Hippocampal formation (tissue), 2 donors: ENCODE measurements at places on chromosomes 7 and 10.

GRCh38 chr7:127391591-127392181, 822 bp downstream of the ZNF800 start:
- DNase-seq, result peak; percentile 25

DNA sequence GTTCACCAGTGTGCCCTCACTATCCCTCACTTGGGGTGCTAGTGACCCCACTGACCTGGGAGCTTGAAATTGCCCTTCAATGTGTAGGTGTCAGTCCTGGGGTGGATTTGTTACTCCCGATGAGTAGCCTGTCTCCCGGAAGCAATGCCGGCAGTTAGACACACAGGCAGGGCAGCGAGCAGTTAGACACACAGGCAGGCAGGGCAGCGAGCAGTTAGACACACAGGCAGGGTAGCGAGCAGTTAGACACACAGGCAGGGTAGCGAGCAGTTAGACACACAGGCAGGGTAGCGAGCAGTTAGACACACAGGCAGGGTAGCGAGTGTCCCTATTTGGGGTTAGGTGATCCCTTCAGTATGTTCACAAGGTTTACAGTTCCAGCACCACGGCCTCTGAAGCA, 44.0 kb downstream of the VWA2 start:
- DNase-seq, result no peak

GRCh38 chr7:26013551-26014083, 138.4 kb upstream of the NFE2L3 start:
- DNase-seq, result no peak

- no peak for DNase-seq
Observed at GRCh38 chr10:10977978-10978377, 39.7 kb upstream of the CELF2 start.

DNA sequence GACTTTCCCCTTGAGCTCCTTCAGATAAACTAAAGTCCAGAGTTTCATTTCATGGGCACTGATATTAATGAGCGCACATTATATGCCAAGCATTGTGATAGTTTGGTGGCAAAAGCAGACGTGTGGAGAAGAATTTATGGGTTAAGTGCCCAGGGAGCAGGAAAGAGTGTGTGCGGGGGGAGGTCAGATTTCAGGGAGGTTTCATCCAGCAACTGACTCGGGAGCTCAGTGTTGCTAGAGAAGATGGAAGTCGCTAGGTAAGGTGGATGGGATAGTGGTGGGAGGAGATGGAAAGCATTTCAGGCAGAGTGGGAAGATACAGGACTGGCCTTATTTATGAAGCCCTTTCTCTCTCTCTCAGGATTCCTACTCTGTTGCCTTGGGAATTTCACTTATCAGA, 223.0 kb downstream of the SNX10 start:
- no peak for DNase-seq

GRCh38 chr7:25134358-25135010, 9.4 kb upstream of the CYCS start:
- no peak for DNase-seq

- DNase-seq, result no peak
Observed at GRCh38 chr10:10796061-10796773, 221.5 kb upstream of the CELF2 start.

GRCh38 chr7:71208881-71209280, 76.9 kb downstream of the GALNT17 start:
- DNase-seq, result no peak

DNA sequence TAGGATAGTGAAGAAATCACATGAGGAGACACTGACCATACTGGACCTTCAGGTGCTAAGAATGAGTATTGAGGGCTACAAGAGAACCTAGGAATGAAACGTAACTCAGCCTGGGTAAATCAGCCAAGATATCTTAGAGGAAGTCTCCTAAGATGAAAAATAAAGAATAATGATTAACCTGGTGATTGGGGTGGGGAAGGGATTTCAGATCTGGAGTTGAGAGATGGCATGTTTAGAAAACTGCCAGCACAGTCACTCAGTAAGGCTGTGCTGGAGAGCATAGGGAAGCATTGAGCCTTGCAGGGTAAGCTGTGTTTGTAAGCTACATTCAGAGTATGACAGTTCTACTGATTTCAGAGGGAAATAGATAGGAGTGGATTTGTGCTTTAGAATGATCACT, 1.9 kb upstream of the MALRD1 start:
- DNase-seq, result no peak

DNA sequence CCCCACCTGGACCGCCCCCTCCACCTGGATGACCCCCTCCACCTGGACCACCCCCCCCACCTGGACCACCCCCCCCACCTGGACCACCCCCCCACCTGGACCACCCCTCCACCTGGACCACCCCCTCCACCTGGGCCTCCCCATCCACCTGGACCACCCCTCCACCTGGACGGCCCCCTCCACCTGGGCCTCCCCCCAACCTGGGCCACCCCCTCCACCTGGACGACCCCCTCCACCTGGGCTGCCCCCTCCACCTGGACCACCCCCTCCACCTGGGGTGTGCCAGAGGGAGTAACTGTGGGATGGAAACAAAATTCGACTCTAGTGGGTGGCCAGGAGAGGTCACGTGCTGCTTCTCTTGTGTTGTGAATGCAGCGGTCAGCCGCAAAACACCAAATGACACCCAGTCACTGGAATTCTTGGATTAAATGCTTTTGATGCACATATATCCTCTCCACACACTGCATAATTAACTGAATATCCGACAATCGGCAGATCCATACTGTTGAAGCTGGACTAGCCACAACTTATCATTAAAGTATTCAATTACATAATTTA, 316.7 kb downstream of the PTPRN2 start:
- DNase-seq, result no peak

- DNase-seq, result no peak
Observed at GRCh38 chr7:6654842-6655610, 17.9 kb downstream of the ZNF316 start.

DNA sequence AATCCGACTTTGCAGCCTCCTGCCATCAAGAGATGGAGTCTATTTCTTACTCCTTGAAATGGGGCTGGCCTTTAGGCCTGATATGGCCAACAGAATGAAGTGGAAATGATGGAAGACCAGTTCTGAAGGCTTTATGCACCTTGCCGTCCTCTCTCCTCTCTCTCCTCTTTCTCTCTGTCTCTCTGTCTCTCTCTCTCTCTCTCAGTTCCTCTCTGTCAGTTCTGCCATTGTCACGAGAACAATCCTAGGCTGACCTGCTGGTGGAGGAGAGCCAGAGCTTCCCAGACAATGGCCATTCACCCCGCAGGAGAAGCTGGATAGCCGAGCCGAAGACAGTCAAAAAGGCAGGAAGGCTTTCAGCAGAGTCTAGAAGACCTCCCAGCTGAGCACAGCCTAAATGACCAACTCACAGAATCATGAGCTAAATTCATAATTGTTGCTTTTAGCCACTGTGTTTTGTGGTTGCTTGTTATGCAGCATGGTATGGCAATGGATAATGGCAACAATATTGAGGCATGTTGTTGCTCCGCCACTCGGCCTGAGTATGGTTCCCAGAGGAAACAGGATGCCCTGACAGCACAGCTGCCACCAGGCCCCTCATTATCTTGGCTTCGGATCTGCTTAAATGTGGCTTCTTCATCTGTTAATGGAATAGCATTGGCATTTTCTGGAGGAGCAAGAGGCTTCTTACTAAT, 35.5 kb downstream of the FRMPD2 start:
- peak; percentile 47 for DNase-seq

DNA sequence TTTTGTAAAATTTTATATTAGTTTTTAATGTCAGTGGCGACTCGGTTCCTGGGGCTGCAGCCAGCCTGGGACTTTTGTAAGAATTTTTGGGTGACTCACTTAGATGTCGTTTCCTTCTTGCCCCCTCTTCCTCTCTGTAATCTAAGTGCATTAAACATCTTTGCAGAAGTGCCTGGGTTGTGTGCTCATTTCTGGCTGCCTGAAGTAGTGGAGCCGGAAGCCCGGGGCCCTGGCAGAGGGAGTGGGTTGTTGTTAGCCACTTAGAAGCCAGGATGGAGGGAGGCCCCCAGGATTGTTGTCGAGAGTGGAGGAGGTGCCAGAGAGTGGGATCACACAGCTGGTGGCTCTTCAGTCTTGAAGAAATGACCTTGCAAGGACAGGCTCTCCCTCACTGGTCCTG, 11.0 kb upstream of the TRIM8 start:
- no peak for DNase-seq

- DNase-seq, result no peak
Observed at GRCh38 chr7:49389871-49390479, 383.5 kb upstream of the VWC2 start.

- DNase-seq, result no peak
Observed at GRCh38 chr10:73922007-73922863, 11.3 kb downstream of the PLAU start.

GRCh38 chr7:80783678-80784327, 135.0 kb downstream of the SEMA3C start:
- no peak for DNase-seq

- no peak for DNase-seq
Observed at GRCh38 chr10:48836605-48837004, 103.0 kb downstream of the LRRC18 start.

DNA sequence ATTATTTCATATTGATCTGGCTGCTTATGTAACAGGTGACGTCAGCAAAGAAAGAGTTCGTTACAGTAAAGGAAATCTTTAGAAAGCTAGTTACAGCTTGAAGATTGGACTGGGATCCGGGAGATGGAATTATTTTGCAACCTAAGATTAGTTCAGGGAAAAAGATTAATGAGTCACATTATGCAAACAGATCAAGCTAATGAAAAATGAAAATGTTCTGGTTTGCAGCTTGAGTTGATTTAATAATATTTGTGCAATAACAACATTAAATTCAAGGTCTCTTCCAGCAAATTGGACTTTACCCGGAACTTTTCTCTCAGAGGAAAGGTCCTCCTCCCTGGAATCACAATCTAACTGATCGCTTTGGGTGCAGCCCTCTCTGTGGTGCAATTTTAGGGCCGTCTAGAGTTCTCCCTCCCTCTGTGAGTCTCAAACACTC, 119.5 kb downstream of the OTUD1 start:
- DNase-seq, result no peak

DNA sequence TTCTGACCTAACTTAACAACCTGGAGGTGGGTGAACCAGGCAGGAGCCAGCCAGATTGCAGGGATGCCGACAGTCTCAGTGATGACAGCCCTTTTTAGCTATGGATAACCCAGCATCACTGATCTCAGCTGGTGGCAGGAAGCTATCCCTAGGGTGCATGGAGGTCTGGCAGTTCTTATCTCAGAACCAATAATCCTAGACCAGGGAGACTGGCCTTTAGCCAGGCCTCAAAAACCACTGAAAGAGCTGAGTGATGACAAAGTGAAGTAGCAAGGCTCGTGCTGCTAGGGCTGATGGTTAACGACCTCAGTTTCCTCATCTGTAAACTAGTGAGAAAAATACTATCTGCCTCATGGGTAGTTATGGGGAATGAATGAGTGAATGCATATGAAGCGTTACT, 112.5 kb downstream of the RALA start:
- DNase-seq, result no peak

DNA sequence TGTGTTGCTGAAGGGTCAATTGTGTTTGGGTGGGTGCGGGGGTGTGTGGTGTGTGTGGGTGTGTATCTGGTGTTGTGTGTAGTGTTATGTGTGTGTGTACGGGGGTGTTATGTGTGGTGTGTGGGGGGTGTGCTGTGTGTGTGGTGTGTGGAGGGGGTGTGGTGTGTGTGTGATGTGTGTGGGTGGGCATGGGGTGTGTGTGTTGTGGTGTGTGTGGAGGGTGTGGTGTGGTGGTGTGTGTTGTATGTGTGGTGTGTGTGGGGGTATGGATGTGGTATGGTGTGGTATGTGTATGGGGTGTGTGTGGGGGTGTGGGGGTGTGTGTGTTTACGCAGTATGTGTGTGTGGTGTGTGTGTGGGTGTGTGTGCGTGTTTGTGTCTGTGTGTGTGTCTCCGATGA, 110.8 kb downstream of the ZNF22 start:
- no peak for DNase-seq

DNA sequence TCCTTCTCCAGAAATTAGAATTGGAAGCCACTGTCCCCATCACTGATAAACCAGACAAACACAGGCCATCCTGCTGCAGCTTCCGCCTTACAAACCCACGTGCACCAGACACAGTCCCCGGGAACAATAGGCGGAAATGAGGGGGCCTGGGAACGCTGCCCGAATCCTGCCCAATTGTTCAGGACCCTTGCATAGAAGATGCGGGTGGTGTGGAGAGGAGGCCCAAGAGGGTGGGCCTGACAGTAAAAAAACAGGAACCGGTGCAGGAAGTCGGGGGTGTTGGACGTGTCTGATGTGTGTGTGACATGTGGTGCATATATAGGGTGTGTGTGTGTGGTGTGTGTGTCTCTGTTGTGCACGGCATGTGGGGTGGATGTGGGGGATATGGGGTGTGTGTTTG, 26.5 kb upstream of the CHST15 start:
- no peak for DNase-seq

DNA sequence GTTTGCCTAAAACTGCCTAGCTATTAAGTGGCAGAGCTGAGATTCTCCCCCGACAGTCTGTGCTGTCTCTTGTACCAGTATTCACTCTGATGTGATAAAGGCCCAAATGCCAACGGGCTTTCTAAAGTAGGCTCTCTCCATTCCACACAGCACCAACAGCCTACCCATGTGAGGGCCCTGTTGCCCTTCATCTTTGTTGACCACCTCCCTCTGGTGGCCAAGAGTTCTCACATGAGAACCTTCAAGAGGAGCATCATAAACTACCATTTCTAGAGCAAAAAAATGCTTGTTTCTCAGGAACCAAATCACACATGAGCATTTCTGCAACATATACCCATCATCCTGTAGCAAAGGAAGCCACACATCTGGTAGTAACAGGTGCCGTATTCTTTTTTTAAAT, 185.8 kb downstream of the GRM8 start:
- no peak for DNase-seq

DNA sequence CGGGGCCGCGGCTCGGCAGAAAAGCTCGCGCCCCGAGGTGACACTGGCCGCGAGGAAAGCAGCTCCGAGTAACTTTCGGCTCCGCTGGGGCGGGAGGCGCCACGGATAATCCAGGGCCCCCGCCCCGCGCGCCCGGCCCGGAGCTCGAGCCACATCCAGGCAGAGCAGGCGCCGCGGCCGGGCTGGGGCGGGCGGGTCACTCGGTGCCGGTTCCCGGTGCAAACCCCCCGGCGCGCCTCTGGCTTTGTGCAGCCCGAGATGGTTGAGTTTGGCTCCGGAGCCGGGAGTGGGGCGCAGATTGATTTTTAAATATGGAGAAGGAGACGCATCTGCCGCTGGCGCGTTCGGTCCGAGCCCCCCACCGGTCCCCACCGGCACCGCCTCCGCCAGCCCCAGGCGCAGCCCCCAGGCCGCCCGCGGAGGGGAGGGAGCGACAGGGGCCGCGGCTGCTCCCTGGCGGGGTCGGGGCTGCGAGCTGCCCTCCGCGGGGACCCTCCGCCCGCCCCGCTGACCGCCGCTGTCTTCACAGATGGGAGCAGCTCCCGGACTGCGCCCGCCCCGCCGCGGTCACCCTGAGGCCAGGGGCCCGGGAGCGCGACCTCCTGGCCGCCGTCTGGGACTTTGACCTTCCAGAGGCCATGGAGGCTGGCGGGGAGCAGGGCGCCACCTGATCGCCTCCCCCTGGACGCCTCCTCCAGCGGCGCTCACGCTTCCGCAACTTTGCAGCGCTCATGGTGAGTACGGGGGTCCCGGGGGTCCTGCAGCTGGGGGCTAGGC, 643 bp downstream of the ADGRA1 start:
- DNase-seq, result no peak
